ENCODE measurements at places on chromosomes 7 and 10.

DNA sequence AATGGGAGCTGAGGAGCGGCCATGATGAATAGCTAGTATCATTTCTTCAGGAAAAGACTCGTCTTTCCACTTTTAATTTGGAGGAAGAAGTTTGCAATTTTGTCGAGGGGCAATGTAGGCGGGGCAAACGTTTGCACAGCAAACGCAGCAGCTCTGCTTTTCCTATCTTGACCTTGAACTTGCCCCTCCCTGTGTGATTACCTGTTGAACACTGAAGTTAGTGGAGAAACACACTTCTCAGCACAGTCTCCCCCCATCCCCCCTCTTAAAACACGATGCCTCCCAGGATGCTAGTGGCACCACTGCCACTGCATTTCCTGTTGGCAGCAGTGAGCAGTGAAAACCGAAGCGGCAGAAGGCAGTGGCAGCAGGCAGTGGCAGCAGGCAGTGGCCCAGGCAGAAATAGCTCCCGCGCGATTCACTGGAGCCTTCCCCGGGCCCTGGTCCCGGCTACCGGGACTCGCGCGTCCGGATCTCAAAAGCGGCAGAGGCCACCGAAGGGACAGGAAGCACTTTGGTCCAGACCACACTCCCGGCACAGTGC is at the start of gene EPDR1:
TSS of gene EPDR1 (plus strand) at position 336 of the 544 bp plus-strand sequence. CDS start 300 bp downstream, outside the sequence.
- peak; percentile 69 for DNase-seq

DNA sequence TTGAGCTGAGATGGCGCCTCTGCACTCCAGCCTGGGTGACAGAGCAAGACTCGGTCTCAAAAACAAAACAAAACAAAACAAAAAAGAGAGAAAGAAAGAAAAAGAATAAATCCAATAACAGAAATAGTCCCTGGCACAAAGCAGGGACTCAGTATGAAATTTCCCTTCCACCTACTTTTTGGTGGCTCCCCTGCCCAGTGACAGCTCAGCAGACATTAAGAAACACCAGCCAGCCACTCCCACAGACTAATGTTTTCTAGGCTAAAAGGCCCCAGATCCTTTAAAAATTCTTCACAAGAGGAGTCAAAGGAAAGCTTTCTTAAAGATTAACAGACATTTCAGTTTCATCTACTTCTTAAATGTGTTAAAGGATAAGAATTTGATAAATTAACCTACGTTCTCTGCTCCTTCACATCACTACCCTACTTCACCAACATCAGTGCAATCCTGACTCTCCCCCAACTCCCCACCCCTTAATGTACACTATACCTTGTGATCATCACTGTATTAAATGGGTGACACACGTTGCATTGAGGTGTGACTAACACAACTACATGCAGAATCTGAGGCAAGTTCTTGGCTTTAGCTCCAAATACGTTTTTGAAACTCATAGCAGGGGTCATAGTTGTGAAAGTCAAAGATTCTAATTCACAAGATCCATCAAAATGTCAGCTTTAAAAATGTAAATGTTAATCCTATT is 114.5 kb upstream of the CAV2 start:
- no peak for DNase-seq

DNA sequence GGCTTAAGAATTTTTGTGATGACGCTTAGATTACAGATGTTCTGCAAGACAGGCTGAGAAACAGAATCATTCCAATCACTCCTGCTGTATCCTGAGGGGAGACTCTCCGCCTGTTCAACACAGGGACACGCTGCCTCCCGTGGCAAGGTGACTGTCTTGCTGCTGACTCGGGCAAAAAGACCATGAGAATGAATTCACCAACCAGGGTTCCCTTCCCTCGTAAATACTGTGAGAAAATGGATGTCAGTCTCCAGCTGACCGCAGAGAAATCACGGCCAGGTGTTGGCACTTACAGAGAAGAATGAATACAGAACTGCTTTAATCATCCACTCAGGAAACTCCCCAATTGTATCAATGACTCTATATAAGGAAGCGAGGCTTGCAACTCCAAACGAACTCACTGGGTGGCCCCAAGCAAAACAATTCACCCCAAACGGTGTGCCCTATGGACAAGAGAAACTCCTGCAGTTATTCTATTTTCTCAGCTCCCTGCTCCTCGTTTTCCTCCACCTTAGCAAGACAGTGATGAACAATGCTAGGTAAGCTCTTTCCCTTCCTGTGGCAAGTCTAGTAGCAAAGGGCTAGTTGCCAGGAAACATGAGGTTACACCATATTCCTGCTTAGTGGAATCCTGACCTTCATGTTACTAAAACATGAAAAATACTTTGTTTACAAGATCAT is 22.8 kb downstream of the GNA12 start:
- DNase-seq: peak; percentile 66

DNA sequence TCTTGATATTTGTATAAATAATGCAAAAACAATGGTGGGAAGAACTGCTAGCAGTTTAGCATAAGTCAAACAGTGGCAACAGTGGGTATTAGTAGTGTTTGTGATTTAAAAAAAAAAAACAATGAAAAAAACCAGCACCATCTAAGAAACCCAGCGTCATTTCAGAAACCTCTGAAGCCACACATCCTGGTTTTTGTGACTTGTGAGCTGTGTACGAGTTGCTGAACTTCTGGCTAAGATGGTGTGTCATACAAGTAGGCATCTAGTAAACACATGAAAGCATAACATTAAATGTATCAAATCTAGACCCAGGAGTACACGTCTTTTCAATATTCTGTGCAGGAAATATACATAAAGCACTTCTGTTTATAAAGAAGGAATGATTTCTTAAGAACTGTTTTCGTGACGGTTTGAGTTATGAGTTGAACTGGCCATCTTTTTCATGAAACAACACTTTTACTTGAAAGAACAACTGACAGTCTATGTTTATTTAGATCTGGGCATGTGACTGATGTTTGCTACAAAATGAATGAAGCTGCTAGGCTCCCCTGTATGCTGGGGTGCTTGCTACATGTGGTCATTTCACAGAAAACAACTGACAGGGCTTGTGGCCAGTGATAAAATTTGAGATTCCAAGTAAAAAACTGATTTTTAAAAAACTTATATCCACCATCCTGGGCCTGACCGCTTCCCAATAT is 143.5 kb downstream of the PIP4K2A start:
- DNase-seq: no peak

- no peak for DNase-seq
These were observed 1268.3 kb downstream of the XPNPEP1 start for GRCh38 chr10:108655057-108655456.

- no peak for DNase-seq
These were observed 57.0 kb downstream of the HECTD2 start for GRCh38 chr10:91467114-91467513.

GRCh38 chr7:152899004-152899403 is 139.5 kb downstream of the ACTR3B start:
- no peak for DNase-seq

- peak; percentile 22 for DNase-seq
These were observed 744 bp upstream of the EBF3 start for GRCh38 chr10:129964611-129965424.

DNA sequence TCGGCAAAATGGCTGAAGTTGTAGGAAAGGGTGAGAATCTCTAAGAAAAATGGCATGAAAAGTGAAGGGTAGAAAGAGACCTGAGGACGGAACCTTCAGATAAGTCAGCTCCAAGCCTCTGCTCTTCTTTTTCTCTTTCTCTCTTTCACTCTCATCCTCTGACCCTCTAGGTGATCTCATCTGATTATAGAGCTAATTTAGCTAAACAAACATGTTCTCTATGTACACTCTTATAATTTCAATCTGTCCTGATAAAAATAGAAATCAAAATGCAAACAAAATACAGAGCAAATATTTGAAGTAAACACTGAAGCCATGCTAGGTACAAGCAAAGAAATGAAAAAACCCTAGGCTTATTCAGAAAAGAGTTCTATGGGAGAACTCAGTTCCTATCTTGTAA is 14.4 kb upstream of the CUBN start:
- no peak for DNase-seq

- DNase-seq: no peak
These were observed 16.4 kb upstream of the ITPRID1 start for GRCh38 chr7:31497516-31497915.

GRCh38 chr7:101911800-101912715 is 94.6 kb downstream of the CUX1 start:
- peak; percentile 72 for DNase-seq

GRCh38 chr7:47268851-47269836 is 312.8 kb downstream of the TNS3 start:
- DNase-seq: no peak

DNA sequence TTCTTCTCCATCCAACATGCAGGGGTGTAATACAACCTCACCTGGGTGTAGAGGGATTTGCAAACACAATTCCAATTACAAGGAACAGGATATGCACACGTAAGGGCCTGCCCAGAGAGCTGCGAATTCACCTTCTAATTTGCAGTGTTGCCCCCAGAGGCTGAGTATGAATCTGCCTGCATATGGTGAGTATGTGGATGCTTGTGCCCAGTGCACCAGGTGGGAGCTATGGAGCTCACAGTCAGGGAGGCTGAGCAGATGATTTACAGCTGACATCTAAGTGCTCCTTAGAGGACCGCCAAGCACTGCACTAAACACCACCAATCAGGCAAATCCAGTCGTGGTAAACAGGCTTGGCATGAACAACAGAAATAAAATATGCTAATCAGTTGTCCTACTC is 132.0 kb downstream of the RELN start:
- no peak for DNase-seq

- no peak for DNase-seq
These were observed 120.1 kb upstream of the AGK start for GRCh38 chr7:141431140-141431479.

DNA sequence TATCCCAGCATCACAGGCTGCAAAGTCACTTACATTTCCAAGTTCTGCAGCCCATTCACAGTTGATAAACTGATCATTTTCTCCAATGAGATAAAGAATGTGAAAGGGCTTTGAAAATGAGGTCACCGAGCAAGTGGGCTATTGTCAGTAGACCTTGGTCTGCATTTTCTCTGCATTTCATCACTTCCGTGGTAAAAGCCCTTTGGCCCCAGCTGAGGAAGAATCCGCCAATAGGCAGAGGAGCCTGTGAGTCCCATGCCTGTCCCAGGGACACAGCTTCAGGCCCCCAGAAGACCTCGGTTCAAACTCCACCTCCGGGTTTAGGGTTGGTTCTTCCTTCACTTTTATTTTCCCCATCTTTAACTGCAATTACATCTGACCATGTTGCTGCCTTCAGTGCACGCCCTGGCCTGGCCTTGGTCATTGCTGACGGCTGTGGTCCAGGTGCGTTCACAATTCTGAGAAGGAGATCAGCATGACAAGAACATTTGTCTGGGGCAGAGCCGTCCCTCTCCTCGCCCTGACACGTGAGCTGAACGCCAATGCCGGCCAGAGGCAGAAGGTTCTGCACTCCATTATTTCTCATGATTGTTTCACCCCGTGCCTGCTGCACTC is 292.5 kb downstream of the TCERG1L start:
- DNase-seq: no peak

DNA sequence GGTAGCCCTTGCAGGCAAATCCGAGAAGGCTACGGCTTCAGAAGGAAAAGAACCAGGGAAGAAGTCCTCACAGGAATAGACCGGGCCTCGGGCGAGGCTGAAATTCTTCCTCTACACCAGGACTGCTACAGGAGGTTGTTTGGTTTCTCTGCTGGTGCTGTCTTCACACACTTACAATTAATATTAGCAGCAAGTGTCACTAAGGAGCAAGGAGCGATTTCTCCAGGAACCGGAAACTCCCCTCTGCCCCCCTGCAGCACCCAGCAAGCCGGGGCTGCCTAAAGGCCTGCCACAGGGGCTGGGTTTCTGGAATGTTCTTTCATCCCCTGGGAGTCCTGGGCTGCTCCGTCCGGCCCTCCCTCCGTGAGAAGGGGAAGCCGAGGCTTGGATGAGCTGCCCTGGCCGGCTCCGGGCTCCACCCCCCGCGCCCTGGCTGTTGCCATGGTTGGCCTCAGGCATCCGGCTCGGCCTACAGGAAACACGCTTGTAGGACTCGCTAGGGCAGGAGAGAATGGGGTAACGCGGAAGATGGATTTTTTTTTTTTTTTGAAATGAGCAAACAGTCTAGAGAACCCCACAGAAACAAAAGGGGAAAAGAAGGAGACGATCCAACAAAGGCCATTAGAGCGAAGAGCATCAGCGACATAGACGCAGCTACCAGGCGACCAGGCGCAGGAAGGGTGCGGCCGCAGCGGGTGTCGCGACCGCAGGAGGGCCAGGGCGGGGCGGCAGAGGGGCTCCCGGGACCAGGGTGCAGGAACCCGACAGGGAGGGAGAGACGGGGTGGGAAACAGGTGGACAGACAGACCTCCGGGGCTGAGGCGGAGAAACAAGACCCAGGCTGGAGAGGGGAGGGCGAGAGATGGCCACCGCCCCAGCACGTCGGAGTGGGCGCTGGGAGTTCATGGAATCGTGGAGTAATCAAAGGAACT is 33.0 kb downstream of the EN2 start:
- DNase-seq: peak; percentile 62

GRCh38 chr7:28900311-28900710 is 57.8 kb downstream of the TRIL start:
- DNase-seq: no peak

DNA sequence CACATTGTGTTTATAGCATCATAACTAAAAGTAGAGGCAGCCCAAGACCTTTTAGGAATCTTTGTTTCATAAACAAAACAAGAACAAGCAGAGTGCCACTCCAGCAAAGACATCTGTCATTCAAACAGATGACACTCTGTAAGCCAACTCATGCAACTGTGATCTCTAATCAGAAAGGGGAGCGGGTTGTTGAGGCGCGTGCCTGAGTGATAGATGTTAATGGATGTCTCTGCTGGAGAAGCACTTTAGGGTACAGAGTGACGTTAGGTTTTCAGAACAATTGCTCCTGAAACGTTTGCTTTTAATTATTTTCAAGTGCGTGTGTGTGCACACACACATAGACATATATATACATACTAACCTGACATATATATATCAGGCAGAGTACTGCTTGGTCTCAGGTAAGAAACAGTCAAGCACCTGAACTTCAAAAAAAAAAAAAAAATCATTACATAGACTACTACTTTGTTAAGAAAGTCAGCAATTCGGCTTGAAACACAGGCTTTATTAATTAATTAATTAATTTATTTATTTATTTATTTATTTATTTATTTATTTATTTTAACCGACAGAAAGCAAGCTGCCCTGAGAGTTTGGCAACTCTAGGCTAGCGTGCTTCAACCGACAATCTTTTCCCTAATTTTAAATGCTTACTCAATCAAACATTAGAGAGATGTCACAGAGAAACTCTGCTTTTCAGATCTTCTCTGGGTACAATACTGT is 109.1 kb downstream of the POU6F2 start:
- no peak for DNase-seq

- DNase-seq: no peak
These were observed 38.9 kb downstream of the HK1 start for GRCh38 chr10:69317175-69317604.

GRCh38 chr7:138916275-138916674 is 64.9 kb downstream of the KIAA1549 start:
- DNase-seq: no peak

- DNase-seq: no peak
These were observed 34.8 kb downstream of the ITGB8 start for GRCh38 chr7:20365486-20365885.

- no peak for DNase-seq
These were observed 283.6 kb downstream of the BICC1 start for GRCh38 chr10:58796242-58796641.
